ENCODE measurements at places on chromosomes 7 and 10. TPM values are rescaled to one million over a fixed set of nuclear protein-coding genes. Genes with fewer than 3 reads are reported as not detected.

DNA sequence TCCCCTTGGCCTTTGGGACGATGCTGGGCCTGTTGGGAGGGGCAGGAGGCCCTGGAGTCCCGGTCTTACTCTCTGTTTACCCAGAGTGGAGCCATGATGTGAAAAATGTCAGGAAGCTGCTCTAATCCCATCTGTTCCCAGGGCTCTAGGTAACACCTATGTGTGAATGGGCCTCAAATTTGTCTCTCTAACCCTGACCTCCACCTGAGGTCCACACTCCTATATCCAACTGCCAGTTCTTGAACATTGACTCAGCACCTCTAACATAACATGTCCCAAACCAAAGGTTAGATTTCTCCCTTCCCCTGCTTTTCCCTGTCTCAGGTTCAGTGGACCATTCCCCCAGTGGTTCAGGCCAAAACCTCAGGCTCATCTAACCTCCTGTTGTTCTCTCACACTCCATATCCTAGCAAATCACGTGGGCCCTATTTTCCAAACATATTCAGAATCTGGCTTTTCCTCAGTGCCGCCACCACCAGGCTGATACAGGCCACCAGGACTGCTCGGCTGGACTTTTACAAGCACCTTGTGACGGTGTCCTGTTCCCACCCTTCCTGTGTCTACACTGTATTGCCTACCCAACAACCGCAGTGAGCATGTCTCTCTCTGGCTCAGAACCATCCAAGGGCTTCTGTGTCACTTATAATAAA is 130.6 kb downstream of the ATXN7L1 start:
- no peak for DNase-seq

- peak; percentile 38 for DNase-seq
Observed at GRCh38 chr7:105776068-105776790, 100.2 kb downstream of the ATXN7L1 start.

GRCh38 chr7:150378853-150379440 is at the start of gene ZNF775:
Gene ZNF775 (plus strand): TSS chr7:150379330. CDS start chr7:150388471, 9,141 bp downstream.
- DNase-seq = peak; percentile 97

GRCh38 chr7:131489881-131490280 is 66.5 kb downstream of the PODXL start:
- no peak for DNase-seq

- no peak for DNase-seq
Observed at GRCh38 chr10:53638006-53638405, 865.4 kb upstream of the MBL2 start.

AMZ1 gene
- total RNA-seq = 0.28 TPM
